ENCODE measurements at places on chromosomes 2 and 18.

DNA sequence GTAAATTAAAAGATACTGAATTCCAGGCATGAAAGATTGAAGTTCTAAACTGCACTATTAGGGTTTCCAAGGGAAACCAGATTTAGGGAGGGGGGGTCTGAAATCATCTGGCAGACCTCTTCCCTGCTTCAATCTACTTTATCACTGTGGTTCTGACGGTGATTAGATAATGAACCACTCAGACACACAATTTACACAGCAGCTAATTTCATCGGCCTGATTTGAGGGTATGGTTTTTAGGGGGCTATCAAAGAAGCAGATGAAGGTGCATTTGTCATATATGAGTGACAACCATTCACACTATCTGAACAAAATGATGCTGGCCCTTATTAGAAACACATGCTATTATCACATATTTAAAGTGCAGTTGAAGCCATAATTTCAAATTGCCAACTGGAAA lies 106.0 kb downstream of the OLA1 start:
- DNase-seq, result no peak

- no peak for DNase-seq
These were observed 231.7 kb downstream of the MTX2 start for GRCh38 chr2:176500901-176501300.

DNA sequence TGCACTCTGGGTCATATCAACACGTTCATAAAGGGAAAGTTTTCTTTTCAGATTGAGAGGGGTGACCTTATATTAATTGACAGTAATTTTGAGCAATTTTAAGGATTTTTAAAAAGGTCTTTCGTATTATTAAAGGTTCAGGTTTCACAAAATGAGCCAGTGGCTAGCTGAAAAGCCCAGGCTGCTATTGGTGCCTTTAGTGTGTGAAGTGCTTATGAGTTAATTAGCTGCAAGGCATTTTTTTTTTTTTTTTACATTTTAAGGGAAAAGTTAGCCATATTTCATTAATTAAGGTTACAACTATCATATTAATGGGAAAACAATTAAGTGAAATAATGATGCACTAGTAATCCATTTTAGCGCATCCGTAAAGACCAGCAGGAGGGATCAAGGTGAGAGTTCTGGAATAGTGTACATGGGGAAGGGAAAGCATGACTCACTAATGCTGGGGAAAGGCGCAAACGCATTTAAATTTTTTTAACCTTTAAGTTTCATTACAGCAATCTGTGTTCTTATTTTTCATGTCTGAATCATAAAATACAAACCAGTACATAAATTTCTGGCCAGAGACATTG lies 200.0 kb downstream of the ZNF407 start:
- DNase-seq, result no peak

GRCh38 chr2:26570083-26570430 lies 71.1 kb downstream of the CIB4 start:
- no peak for DNase-seq

DNA sequence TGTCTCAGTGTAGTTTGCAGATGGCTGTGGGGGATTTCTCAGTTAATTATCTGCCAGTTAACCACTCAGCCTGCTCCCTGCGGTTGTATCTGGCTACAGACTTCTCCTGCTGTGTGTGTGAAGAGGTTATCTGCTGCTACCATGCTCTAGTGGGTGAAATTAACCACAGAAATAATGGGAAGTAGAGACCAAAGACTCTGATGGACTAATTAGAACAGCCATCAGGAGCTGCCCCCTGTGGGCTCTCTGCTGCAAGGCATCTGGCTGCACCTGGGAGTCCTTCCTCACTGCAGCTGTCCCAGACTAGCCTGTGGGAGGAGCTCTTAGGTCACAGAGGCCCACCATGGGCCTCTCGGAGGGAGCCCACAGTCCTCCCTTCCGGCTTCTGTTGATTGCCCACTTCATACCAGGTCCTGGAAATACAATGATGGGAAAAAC lies 66.6 kb downstream of the CTIF start:
- no peak for DNase-seq

DNA sequence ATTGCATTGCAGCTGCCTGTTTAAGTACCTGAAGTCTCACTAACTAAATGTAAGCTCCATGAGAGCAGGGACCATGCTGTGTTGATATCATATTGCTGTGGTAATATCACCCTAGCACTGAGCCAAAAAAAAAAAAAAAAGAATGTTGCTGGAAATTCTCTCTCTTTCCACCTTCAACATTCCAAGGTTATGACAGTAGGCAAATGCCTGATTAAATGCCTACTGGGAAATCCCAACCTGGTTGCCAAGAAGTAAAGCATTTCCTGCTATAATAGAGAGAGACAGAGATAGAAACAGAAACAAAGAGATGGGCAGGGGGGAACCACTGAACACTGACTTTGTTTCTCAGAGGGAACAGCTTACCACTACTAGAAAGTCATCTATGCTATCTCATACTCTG lies 1604.2 kb downstream of the LRP1B start:
- no peak for DNase-seq

GRCh38 chr2:199101487-199101886 lies 356.3 kb downstream of the SATB2 start:
- DNase-seq, result no peak

DNA sequence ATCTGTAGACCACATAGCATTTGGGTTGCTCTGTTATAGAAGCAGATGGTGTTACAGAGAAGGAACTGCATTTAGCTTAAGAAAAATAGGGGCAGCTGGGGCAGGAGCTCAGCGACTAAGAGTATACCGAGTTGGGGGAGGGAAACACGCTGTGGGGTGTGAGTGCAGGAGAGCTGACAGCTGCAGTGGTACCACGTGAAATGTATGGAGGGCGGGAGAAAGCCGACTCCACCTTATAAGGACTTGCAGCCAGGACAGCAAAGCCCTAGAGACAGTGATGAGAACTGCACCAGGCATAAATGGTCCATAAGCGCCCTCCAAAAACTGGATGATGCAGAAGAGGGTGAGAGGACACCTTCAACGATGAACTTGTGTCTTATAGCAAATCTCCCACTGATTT lies 237.6 kb downstream of the PRKCE start:
- peak; percentile 70 for DNase-seq

DNA sequence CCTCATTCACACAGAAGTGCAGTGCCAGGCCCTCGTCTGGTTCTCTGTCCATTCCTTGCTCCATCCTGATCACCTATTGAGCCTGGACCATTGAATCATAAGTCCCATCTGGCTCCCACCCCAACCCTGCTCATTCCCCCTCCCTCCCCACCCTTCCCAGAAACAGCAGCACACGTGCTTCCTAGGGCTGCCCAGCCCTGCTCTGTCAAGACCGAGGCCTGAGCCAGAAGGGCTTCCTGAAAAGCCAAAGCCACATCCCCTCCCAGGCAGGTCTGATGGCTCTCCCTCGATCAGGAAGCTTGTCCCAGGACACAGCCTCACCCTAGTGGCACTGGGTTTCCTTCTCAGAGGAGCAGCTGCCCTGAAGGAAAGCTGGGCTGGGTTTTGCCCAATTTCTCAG lies 79.8 kb upstream of the FZD7 start:
- no peak for DNase-seq

DNA sequence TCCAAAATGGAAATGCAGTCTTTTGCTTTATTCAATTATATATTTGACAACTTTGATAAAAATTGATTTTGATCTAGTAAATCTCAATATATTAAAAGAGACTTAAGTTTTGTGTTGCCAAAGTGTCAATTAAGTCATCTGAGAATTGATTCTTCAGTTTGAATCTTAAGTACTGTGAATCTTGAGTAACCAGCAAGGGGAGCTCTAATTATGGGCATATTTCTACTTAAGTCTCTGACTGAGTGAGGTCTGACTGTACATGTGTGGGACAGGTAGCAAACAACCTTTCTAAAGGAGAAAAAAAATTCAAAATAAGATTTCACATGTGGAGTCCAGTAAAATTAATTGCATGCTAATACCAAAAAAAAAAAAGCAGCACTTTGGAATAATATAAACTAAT lies 503.7 kb upstream of the SLC8A1 start:
- no peak for DNase-seq

DNA sequence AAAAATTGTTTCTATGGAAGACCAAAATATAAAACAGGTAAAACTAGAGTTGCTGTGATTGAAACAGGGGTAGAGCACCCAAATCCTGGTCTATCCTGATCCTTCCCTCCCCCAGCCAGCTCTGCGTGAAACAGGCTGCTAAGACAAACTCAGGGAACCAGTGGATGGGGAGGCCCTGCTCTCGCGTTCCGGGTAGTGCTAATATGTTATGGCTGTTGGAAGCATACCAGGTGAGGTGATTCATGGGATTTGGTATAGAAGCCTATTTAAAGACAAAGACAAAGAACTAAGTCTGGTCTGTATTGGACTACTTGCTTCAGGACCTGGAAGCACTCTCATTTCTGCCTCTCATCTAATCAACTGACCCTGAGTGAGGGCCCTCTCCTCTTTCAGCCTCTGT lies 63.0 kb upstream of the CCBE1 start:
- DNase-seq, result no peak

- no peak for DNase-seq
These were observed 281.8 kb upstream of the ZEB2 start for GRCh38 chr2:144801766-144802165.

GRCh38 chr2:85766229-85766628 lies 12.4 kb downstream of the ATOH8 start:
- no peak for DNase-seq
